Activated T-helper 1 cell treated with anti-CD3 and anti-CD28 coated beads, Interleukin-2, amount 50 U/mL, for 16 hours (primary cell): ENCODE measurements at places on chromosomes 5 and 9.

- DNase-seq, result no peak
Observed at GRCh38 chr5:79774171-79774854, 84.7 kb downstream of the CMYA5 start.

DNA sequence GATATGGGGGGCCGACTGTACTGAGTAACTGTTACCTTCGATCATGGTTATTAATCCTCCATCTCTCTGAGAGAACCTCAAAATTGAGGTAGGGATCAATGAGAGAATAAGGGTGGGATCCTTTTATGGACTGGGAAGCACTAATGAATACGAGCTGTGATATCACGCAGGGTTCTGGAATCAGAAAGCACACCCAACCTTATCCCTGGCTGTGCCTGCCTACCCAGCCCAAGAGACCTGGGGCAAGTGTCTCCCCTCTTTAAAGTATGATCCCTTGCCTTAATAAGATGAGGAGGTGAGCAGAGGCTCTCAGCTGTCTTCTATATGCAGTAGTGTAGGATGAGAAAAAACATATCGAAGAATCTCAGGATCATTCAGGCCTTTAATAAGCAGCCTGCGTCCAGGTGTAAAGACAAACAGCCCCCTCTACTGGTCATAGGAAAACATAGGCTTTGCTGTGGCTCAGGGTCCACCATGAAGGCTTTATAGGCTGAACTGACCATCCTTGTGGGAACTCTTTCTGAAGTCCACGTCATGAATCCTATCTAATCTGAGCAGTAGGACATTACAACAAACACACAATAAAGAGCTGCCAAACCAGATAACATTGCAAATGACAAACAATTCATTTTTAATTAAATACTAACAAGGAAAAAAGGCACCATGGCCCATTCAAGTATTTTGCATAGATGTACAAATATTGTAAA lies 16.8 kb downstream of the NIPAL4 start:
- no peak for DNase-seq

GRCh38 chr5:68435611-68436010 lies 220.1 kb downstream of the PIK3R1 start:
- DNase-seq, result no peak

DNA sequence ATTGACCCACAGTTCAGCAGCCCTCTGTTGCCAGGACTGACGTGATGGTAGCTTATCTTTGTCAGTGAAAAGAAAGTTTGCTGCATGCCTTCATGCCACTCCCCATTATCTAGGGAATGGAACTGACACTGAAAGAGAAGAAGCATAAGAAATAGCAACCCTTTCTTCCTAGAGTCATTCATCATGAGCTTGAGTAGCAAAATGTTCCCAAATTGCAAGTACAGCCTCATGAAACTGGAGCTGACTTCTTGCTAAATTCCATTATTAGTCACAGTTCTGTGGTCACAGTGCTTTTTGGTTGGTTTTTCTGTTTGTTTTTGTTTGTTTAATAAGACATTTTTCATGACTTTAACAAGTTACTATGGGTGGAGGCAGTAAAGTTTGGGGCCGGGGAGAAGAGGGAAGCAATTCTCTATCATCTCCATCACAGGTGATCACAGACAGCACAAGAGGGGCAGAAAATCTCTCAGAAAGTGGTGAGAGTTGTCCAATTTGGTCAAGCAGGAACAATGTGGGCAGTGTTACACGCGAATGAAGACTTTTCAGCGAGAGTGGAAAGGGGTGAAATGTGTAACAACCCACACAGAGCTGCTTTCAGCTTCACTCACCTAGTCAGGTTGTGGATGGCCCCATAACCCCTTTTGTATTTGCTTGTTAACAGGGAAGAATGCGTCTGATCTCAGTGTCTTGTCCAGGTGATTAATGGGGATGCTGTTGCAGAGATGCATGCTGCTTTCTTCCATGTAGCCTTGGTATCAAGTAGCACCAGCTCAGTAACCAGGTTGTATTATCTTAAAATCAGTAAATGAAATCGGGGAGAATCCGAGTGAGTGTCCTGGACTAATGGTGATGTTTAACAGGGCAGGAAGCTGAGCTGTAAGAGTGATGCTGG lies 440.4 kb downstream of the DMRT2 start:
- DNase-seq, result no peak

GRCh38 chr9:104835161-104835560 lies 71.2 kb downstream of the NIPSNAP3B start:
- DNase-seq, result no peak

- DNase-seq, result no peak
Observed at GRCh38 chr5:125160787-125161502, 414.5 kb upstream of the ZNF608 start.

DNA sequence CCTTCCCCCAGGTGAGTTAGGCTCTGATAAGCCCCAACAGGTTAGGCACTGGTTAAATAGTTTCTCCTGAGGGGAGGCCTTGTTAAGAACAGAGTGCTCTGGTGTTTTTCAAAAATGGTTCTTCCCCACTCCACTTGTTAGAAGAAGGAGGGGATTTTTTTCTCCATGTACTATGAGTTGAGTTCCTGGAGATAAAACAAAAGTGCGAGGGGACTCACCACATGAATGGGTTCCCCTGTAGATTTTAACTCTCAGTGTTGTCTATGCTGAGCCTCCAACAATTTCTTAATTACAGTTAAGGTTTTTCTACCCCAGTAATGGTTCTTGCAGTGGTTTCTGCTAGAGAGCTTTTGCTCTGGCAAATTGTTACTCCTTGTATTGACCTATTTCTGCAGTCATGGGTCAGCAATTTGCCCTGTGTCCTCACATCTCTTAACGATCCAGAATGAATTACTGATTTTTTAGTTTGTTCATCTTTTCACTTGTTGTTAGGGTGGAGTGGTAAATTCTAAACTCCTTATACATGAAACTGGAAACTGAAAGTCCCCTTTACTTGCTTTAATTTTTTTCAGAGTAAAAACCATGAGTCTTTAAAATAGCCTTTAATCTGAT lies 44.4 kb downstream of the SCAMP1 start:
- DNase-seq, result no peak

- no peak for DNase-seq
Observed at GRCh38 chr5:50958852-50959457, 292.5 kb downstream of the PARP8 start.

GRCh38 chr9:71778085-71778484 lies 9.8 kb upstream of the CEMIP2 start:
- DNase-seq, result no peak
